ENCODE measurements at places on chromosomes 5 and 9. TPM values are rescaled to one million over a fixed set of nuclear protein-coding genes. Genes with fewer than 3 reads are reported as not detected.

Gene NUTM2F
- polyA plus RNA-seq: not detected

DNA sequence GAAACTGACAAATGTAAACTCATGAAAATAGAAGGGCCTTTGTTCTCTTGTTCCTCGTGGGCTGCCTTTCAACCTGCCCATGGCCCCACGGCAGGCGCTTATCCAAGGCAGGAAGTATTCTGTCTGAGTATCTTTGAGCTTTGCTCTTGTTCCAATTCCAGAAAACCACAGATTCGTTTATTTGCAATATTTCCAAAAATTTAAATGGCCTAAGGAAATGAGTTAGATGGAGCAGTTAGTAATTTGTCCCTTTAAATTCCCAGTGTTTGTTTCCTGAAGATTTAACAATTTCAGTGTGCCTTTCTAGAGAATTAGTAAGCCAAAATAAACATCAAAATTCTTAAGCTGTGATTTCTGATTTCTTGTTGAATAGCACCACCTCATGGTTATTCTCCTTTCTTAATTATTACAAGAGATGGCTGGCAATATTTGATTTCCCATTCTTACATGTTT, 299.4 kb upstream of the RASA1 start:
- DNase-seq: peak; percentile 7

DNA sequence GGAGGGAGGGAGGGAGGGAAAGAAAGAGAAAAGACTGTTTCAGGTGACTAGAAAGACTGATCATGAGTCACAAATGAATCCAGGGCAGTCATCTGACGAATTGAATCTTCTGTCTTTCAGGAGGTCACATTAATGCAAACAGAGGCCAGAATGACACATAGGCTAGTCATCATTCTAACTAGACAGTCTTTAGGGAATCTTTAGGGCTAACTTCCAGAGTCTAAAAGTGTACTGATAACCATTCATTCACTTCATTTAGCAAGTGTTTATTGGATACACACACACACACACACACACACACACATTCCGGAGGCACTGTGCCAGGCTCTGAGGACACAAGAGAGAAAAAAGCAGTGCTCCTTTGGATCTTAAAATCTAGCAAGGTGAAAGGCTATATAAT, 156.7 kb downstream of the EBF1 start:
- no peak for DNase-seq

DNA sequence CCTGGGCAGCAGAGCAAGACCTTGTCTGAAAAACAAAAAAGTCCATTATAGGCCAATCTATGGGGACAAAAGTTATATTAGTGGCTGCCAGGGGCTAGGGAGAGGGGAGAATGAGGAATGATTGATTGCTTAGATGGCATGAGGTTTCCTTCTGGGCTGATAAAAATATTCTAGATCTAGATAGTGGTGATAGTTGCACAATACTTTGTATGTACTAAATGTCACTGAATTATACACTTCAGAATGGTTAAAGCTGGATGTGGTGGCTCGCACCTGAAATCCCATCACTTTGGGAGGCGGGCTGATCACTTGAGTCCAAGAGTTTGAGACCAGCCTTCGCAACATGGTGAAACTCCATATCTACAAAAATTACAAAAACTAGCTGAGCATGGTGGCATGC, 42.8 kb upstream of the TEX48 start:
- DNase-seq: no peak

- DNase-seq: no peak
Observed at GRCh38 chr5:108730617-108731340, 16.9 kb upstream of the FER start.

Measured in right renal pelvis (tissue), 4 donors.